ENCODE measurements at places on chromosomes 7 and 10. TPM values are rescaled to one million over a fixed set of nuclear protein-coding genes. Genes with fewer than 3 reads are reported as not detected.

GRCh38 chr7:159192725-159193453 is 48.2 kb upstream of the VIPR2 start:
- no peaks in the 10 kb centered on the region for H3K4me1 ChIP-seq
- no peak overlapping the region for H3K27ac ChIP-seq
- no peaks in the 10 kb centered on the region for H3K27me3 ChIP-seq
- peak; percentile 52 for DNase-seq
- H3K36me3 ChIP-seq = no peaks in the 10 kb centered on the region

- no peak overlapping the region for H3K4me3 ChIP-seq
- H3K27ac ChIP-seq = no peak overlapping the region
- no peaks in the 10 kb centered on the region for H3K36me3 ChIP-seq
- no peaks in the 10 kb centered on the region for H3K4me1 ChIP-seq
- no peaks in the 10 kb centered on the region for H3K27me3 ChIP-seq
- DNase-seq = no peak
These were observed 3.5 kb downstream of the CYTH3 start for GRCh38 chr7:6268907-6269306.

DNA sequence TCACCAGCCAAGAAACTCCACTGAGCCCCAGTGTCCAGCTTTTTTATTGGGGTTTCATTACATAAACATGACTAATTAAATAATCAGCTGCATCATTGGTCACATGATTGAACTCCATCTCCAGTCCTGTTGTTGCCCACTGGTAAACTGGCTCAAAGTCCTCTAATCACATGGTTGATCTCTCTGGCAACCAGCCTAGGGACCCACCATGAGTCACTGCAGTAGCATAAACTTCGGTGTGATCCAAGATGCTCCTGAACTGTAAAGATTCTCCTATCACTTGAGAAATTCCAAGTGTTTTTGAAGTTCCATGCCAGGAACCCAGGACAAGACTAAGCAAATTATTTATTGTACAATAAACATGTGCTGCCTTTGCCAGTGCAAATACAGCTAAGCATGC is 130.4 kb upstream of the AUTS2 start:
- no peak overlapping the region for H3K4me3 ChIP-seq
- no peak overlapping the region for H3K27ac ChIP-seq
- H3K36me3 ChIP-seq = no peaks in the 10 kb centered on the region
- H3K27me3 ChIP-seq = no peaks in the 10 kb centered on the region
- H3K4me1 ChIP-seq = no peaks in the 10 kb centered on the region
- no peak for DNase-seq

DNA sequence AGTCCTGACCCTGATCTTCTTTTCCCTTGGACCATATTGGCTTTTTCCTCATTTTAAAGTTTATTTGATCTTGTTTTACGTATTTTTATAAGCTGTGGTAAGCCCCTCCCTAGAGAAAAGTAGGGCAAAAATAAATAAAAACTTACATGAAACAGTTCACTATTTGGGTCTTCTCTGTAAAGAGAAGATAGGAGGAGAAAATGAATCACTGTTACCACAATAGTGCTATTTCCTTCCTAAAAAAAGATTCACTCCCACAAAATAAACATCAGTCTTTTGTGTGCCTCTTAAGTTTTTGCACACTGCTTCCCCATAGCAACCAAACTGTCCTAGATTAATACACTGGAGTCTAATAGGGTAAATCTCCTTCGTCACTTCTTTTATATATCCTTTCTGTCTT is 1.4 kb upstream of the SVIL start:
- DNase-seq = peak; percentile 28
- peaks cover 3% of the 10 kb centered on the region for H3K4me1 ChIP-seq
- H3K36me3 ChIP-seq = no peaks in the 10 kb centered on the region
- H3K27ac ChIP-seq = no peak overlapping the region

DNA sequence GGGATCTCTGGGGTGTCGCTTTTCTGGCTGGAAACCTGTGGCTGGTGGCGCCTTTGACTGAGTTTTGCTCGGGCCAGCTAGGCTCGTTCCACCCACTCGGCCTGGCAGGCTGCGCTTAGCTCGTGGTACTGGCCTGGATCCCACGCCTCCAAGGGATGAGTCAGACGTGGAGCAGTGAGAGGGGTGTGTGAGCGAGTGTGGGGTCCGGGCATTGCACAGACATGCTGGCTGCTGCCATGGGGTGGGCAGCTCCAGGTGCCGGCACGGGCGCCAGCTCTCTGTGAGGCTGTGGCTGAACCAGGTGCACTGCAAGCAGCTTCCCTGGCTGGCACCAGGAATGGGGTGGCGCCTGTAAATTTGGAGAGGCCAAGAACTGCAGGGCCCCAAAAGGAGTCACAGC is 63.1 kb upstream of the CACNA2D1 start:
- no peaks in the 10 kb centered on the region for H3K36me3 ChIP-seq
- H3K27ac ChIP-seq = no peak overlapping the region
- no peak overlapping the region for H3K4me3 ChIP-seq
- no peaks in the 10 kb centered on the region for H3K27me3 ChIP-seq
- no peak for DNase-seq
- H3K4me1 ChIP-seq = no peaks in the 10 kb centered on the region

GRCh38 chr7:2202901-2203765 is 29.6 kb downstream of the MAD1L1 start:
- H3K27ac ChIP-seq = no peak overlapping the region
- DNase-seq = peak; percentile 70
- no peak overlapping the region for H3K4me3 ChIP-seq

GRCh38 chr10:6581778-6582228 is 1.7 kb upstream of the PRKCQ start:
- peaks cover 2% of the 10 kb centered on the region for H3K27me3 ChIP-seq
- no peak overlapping the region for H3K27ac ChIP-seq
- H3K4me1 ChIP-seq = no peaks in the 10 kb centered on the region
- DNase-seq = no peak
- H3K4me3 ChIP-seq = peak overlapping the region; percentile 10

GRCh38 chr7:18895456-18895855 is 222.0 kb downstream of the TWIST1 start:
- H3K27ac ChIP-seq = no peak overlapping the region
- H3K4me3 ChIP-seq = no peak overlapping the region
- H3K4me1 ChIP-seq = no peaks in the 10 kb centered on the region

DNA sequence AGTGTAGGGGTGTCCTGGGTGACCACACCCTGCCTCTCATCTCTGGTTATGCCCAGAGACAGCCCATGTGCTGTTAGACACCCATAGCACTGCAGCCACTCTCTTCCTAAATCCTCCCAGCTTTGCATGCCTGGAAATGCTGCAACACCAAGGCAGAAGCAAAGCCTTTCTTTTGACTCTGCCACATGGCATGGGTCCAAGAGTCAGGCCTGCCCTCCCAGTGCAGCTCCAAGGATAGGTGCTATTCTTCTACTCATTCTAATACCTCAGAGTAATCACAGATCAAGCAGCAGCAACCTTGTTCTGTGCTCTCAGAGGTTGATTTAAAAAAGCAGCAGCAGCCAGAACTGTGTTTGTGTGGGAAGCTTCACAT is 23.4 kb downstream of the FRMPD2 start:
- no peak overlapping the region for H3K4me3 ChIP-seq
- H3K36me3 ChIP-seq = no peaks in the 10 kb centered on the region
- peak overlapping the region; percentile 45 for H3K27ac ChIP-seq
- no peak for DNase-seq
- H3K27me3 ChIP-seq = no peaks in the 10 kb centered on the region
- H3K4me1 ChIP-seq = no peaks in the 10 kb centered on the region

Gene GIMAP4
- 61.4 TPM for total RNA-seq

Gene PLXNA4
- 3.5 TPM for total RNA-seq

Gene PPP1R3C
- total RNA-seq = 20.3 TPM

Gene SPDYE2
- 0.50 TPM for total RNA-seq

Gene FASTK
- 71.2 TPM for total RNA-seq
